ENCODE measurements at places on chromosomes 5 and 9.

DNA sequence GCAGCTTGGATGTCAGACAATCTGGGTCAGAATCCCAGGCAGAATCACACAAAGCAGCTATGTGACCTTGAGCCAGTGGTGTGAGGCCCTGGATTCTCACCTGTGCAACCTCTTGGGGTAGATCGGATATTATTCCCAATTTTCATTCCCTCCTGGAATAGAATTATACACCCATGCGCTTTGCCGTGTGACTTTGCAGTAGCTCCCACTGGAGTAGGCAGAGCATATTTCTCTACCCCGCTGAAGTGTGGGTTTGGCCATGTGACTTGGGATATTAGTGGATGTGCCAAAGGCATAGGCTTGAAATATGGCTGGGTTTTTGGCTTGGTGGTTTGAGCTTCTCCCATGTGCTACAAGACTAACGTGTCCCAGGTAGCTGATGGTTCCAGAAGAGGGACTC is 35.5 kb upstream of the IER5L start:
- no peak for DNase-seq

DNA sequence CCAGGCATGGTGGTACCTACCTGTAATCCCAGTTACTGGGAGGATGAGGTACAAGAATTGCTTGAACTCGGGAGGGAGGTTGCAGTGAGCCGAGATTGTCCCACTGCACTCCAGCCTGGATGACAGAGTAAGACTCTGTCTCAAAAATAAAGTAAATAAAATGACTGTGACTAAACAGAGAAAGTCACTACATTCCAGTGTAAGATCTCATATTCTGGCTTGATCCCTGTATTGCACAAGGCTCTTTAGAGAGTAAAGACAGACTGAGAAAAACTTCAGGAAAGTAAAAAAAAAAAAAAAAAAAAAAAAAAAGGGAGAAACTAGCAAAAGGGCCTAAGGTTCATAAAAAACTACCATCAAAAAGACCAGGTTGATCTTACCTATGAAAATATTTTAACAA is 106.6 kb upstream of the PJA2 start:
- DNase-seq: no peak

DNA sequence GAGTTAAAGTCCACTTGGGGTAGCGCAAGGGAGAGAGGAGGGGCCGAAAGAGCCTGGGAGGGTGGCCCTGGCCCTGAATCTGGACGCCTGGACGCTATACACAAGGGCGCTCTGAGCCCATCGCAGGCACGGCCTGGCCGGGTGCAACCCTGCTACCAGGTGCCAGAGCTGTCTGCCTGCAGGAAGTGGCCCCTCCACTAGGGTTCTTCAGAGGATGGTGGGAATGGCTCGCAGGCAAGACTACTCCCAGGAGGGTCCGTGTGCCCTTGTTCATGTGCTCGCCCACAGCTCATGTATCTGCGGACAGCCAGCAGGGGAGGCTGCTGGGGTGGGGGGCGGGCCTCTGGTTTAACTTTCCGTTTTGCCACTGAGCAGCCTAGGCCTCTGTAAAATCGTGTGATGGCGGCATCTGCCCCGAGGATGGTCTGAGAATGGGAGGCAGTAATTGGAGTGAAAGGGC is 1.4 kb upstream of the NKD2 start:
- no peak for DNase-seq

GRCh38 chr9:21883642-21884041 is 81.2 kb downstream of the MTAP start:
- DNase-seq: no peak

GRCh38 chr9:126456441-126457174 is 130.0 kb downstream of the MVB12B start:
- no peak for DNase-seq

GRCh38 chr5:134146651-134147518 is 29.9 kb downstream of the SKP1 start:
- DNase-seq: no peak

- DNase-seq: no peak
Observed at GRCh38 chr9:5617749-5618148, 11.2 kb upstream of the RIC1 start.

DNA sequence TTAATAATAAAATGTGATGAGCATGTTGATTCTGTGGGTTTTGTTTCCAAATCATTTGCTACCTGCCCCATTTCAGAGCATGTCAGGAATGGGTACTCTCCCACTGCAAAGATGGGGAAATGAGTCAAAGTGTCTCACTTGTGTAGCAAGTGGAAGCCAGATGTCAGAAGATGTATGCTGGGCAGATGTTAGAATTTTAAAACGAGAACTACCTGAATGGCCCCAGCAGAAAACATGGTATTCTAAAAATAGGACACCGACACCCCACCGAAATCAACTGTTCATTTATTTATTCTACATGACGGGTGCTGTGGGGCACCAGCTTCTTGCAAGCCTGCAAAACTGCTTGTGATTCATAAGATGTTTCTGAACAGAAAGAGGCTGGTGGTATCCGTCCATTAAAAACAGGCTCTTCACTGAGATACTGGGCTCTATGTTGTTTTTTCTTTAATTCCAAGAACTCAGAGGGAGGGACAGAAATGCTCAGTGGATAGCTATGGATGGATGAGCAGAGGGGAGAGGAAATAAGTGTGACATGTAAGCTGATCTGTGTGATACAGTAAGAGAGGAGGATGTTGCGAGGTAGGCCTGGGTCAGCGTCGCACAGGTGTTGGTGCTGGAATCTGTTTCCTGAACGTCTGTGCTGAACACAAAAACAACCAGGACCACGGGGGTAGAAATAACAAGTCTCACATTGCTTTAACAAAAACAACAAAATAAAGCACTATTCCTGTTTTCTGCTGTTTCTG is 157.2 kb downstream of the EFNA5 start:
- DNase-seq: no peak

DNA sequence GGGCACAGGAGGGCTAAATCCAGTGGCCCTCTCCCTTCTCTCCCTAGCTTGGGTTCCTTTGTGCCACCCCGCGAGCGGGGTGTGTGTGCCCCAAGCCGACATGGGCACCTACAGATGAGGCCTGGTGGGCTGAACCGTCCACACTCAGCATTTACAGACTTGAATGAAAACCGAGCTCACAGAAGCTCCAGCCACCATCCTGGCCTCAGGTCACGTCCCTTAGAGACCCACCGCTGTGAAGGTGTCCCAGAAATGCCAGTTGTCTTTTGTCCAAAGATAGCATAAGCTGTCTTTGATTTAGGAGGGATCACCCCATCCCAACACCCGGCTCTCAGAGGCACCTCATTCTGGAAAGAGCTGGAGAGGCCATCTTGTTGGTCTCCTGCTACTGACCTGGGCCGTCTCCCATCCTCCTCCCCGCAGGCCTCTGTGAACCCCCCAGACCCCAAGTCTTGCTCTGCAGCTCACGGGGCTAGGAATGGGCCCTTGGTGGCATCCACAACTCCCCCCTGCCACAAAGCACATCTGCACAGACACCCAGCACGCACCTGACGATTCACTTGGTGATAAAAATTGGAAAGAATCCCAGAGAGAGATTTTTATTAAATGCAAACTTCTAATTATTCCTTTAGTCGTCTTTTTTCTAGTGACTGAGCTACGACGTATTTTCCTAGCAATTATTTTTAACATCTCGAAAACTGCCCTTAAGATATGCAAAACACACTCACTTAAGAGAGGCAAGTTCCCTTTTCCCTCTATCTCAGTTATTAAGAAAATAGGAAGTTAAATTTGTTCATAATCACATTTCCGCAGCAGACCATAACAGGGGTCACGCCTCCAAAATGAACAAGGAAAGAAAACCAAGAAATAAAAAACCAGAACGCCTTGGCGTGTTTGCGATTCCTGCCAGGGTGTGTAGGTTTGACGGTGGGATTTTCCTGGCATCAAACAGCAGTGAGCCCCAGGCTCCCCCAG is 80.5 kb upstream of the LMX1B start:
- no peak for DNase-seq

DNA sequence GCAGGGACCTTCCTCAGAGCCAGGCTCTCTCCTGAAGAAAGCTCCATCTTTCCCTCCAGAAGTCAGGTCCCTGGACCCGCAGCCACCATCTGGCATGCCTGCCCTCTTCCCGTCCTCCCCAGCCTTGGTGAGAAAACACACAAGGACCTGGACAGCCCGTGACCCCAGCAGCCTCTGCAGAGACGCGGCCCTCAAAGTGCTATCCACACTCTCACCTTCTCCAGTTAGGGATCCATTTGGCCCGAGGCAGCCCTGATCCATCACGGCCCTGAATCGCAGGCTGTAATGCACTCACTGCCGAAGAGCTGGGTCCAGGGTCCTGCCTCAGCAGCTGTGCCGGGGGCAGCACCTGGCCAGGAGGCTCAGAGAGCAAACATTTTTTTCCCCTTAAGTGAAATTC is 185.1 kb downstream of the OLFM1 start:
- DNase-seq: no peak

DNA sequence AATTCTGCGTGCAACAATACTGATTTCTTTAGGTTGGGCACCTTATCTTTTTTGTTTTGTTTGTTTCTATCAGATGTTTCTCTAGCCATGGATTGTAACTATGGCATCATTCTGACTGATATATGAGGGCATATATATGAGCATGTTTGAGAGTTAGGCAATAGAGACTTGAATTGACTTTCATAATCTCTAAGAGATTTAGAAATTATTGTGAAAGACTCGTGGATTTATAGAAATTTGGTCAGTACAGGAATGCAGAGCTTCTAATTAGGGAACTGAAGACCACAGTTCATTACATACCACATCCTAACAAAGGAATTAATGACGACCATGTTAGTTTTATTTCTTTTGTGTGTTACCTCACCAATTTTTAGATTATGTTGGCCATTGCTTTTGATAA is 546.0 kb upstream of the GRAMD2B start:
- no peak for DNase-seq

DNA sequence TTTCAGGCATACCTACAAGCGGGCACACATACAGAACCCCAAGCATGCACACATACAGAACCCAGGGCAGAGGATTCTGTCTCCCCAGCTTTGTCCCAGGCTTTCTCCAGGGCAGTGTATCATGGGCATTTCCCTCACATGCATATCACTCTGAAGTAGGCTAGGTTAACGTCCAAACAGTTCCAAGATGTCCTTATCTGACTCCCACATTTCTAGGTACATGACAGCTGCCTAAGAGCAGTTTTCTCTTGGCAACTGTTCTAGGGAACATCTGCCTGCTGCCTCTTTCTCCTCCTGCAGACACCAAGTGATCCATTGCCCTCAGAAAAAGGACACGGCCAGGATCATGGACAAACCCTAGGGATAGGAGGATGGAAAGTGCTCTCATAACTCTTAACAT is 84.9 kb upstream of the NR3C1 start:
- DNase-seq: no peak

GRCh38 chr9:132288361-132288760 is 66.4 kb downstream of the SETX start:
- no peak for DNase-seq

DNA sequence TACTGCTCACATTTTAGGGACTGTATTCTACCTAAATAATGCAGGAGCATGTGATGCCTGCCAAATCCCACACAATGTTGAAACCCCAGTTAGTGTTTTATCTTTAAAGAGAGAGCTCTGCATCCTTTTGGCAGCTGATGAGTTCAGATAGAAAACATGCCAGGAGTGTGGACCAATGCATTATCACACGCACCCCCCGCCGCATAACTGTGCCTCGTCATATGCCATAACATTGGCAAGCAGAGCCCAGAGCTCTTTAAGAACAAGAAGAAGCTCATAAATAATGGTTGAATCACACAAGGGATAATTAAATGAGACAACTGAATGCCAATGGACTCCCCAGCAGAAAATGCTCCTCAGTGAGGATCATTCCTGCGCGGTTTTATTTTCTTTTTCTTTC is 52.8 kb upstream of the RORB start:
- DNase-seq: no peak
